ENCODE measurements at places on chromosomes 7 and 10. TPM values are rescaled to one million over a fixed set of nuclear protein-coding genes. Genes with fewer than 3 reads are reported as not detected.

Gene ITIH5
- 0.21 TPM for total RNA-seq

Gene ADAMTS14
- not detected for total RNA-seq

Gene MTERF1
- total RNA-seq = 5.3 TPM

Gene TCF7L2
- 1.7 TPM for total RNA-seq

Gene IDI2
- not detected for total RNA-seq

Gene PNLIP
- total RNA-seq = not detected

Gene IGFBP3
- 133 TPM for total RNA-seq

Gene CNNM1
- total RNA-seq = under 0.01 TPM

Gene CTAGE15
- total RNA-seq = 0.48 TPM

Gene C7orf33
- total RNA-seq = not detected

Gene ACBD5
- 14.5 TPM for total RNA-seq

Gene IL6
- total RNA-seq = 23.1 TPM

Gene MMP21
- not detected for total RNA-seq

Gene SUV39H2
- 9.0 TPM for total RNA-seq

Gene GNAT3
- total RNA-seq = not detected

Gene MGMT
- total RNA-seq = 37.8 TPM

Gene CSTF2T
- total RNA-seq = 10.6 TPM

Gene NPC1L1
- total RNA-seq = not detected

Gene UBE2D1
- total RNA-seq = 11.1 TPM

Gene ERLIN1
- 51.6 TPM for total RNA-seq

Gene CAMK2B
- total RNA-seq = 0.72 TPM

Gene GPR146
- 2.8 TPM for total RNA-seq

Gene ADAM22
- not detected for total RNA-seq

Gene DNAH11
- total RNA-seq = 3.0 TPM

Gene RBM33
- 11.1 TPM for total RNA-seq

Gene ZNF107
- 2.2 TPM for total RNA-seq

Gene RNF32
- total RNA-seq = 2.8 TPM

Gene RPP38
- 19.0 TPM for total RNA-seq

Gene TMEM213
- total RNA-seq = not detected

Gene PTPRE
- total RNA-seq = 17.3 TPM

Gene SPDYE9
- not detected for total RNA-seq

Gene TFAM
- 29.6 TPM for total RNA-seq

Gene GPR37
- 1.4 TPM for total RNA-seq

Gene PAPSS2
- 1.1 TPM for total RNA-seq

Gene TLX1
- under 0.01 TPM for total RNA-seq

Gene PLAC9
- not detected for total RNA-seq

Gene ZNF727
- under 0.01 TPM for total RNA-seq

Gene SPDYE2B
- total RNA-seq = not detected

Gene MMD2
- not detected for total RNA-seq

Gene BTBD16
- not detected for total RNA-seq

Gene CLRN3
- total RNA-seq = not detected

Gene ECHDC3
- 12.5 TPM for total RNA-seq

Gene HSPA12A
- total RNA-seq = 6.0 TPM

Data from tracheal epithelial cell (primary cell).